ENCODE measurements at places on chromosomes 3 and 15.

GRCh38 chr15:29656636-29657475, 165.4 kb downstream of the TJP1 start:
- DNase-seq, result no peak

GRCh38 chr3:34140616-34141015, 342.2 kb downstream of the PDCD6IP start:
- DNase-seq, result no peak

- DNase-seq, result no peak
These were observed 149.8 kb downstream of the SQOR start for GRCh38 chr15:45784656-45785055.

- no peak for DNase-seq
These were observed 64.0 kb downstream of the PDE8A start for GRCh38 chr15:85045615-85046014.

DNA sequence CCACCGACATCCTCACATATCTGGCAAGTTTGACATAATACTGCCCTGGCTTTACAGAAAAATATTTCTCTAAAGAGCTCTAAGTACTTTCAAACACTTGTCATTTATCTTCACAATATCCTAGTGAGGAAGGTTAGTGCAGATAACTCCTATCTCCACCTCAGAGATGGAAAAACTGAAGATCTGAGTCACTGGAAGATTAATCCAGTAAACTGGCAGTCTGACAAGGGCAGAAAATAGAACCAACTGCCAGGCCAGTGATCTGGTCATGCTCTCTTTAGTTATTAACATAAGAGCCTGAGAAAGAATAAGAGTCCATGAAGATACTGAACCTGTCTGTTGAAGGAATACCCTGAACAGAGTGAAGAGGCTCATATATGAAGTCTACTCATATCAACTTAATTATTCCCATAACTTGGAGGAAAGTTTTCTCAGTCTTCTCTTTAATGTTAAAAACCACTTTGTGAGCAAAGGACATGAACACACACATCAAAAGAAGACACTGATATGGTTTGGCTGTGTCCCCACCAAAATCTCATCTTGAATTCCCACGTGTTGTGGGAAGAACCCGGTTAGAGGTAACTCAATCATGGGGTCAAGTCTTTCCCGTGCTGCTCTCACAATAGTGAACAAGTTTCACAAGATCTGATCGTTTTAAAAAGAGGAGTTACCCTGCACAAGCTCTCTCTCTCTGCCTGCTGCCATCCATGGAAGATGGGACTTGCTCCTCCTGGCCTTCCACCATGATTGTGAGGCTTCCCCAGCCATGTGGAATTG, 61.4 kb downstream of the GOLIM4 start:
- no peak for DNase-seq

DNA sequence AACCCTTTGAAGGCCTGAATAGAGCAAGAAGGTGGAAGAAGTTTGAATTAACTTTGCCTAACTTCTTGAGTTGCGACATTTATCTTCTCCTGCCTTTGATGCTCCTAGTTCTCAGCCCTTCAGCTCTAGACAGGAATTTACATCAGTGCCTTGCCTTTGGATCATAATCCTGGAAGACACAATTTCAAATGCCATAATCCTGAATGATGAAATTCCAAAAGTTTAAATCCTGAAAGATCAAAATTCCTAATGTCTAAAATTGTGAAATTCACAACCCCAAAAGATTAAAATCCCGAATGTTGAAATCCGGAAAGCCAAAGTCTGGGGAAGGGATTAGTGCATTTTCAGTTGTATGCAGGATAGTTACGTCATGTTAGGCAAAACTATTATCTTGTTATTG, 166.6 kb upstream of the PDZRN3 start:
- no peak for DNase-seq

DNA sequence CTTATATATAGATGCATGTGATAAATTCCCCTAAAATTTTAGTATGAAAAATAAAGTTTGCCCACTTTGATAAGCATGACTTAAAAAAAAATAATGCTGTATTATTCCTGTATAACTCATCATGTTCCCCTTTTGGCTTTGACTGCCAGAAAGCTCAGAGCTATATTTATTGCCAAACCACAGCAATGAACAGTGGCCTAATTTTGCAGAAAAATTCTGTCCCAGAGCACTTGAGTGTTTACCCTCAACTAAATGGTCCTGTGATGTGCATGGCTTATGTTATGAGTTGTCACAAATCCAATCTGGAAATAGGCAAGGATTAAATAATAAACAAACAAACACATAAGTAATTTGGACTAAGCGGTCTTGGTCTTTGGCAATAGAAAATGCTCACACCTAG, 276.7 kb downstream of the SLC9A9 start:
- DNase-seq, result no peak

DNA sequence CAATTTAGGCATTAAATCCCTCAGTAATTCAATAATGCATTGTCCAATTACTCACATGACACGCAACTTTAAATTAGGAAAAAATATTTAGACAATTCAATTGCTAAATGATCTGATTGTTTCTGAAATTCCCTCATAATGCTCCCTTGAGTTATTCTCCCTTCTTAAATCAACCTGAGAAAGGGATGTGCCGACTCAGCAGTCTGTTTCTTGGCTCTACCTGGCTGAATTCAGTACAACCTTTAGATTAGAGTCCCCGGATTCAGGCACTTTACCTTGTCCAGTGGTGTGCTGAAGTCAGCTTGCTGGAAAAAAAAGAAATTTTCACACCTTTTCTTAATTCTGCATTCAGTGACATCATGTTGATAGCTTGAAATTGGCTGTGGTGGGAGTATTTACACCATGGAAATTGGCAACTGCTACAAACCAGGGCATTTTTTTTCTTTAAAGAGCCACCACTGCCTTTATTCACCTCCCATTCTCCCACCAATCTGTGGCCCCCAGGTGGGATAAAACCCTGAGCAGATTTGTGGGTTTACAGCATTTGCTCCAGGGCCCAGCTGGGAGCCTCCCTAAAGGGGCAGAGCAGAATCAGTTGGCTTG, 20.9 kb upstream of the LOXL1 start:
- DNase-seq, result no peak

DNA sequence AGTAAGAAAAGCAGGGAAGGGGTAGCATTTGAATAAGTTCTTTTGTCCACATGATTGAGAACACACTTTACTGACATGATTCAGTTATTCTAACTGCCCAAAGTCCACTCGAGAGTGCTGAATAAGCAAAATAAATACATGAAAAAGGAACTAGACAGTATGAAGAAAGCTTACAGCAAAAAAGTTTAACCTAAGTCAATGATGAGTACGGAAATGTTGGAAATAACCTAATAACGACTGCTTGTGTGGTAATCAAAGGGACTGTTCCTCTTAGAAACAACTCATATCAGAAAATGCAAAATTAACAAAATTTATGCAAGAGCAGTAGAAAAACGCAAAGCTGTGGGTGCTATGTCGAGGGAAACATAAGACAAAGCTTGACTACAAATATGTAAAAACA, 36.6 kb downstream of the DMXL2 start:
- no peak for DNase-seq

DNA sequence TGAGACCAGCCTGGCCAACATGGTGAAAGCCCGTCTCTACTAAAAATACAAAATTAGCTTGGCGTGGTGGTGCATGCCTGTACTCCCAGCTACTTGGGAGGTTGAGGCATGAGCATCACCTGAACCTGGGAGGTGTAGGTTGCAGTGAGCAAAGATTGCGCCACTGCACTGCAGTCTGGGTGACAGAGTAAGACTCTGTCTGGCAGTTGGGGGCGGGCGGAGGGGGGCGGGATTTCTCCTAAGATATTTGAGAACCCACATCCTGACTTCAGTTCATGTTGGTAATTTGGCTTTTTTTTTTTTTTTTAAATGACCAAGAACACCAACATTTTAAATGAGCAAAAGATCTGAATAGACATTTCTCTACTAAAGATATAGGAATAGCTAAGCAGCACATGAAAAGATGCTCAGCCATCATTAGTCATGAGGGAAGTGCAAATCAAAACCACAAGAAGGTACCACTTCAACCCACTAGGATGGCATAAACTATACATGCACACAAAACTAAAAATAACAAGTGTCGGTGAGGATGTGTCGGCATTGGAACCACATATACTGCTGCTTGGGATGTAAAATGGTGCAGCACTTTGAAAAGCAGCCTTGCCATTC, 75.6 kb upstream of the LMOD3 start:
- DNase-seq, result peak; percentile 47

DNA sequence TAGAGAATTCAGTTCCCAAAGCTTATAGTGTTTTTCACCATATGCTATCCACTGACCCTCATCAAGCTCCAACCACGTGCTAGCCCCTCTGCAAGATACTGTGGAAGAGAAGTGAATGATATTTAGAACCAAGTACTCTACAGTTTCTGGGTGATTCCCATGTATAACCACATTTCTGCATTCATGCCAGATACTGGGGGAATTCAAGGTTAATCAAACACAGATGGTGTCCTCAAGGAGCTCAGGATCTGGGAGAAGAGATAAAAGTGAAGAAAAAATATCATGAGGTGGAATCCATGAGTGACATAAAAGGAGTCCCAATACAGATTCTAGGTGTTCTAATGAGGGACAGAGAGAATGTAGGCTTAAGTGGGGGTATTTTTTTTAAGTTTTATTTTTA, 195.8 kb downstream of the FHIT start:
- DNase-seq, result no peak

DNA sequence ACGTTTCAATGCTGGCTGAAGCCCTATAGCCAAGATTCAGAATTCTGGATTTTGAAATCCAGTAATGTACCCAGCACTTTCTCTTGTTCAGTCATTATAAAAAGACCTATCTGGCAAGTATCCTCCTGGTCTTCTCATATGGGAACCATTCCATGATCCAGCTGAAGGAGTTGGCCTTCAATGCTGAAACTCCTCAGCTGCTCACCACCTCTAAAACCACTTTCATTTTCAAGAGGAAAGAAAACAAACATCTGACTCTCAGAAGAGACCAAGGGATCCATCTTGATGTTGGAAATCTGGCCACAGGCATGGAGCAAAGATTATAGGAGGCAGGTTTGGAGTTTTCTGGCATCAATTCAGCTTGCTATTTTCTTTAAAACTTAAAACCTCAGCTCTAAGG, 235.4 kb downstream of the FMN1 start:
- no peak for DNase-seq

DNA sequence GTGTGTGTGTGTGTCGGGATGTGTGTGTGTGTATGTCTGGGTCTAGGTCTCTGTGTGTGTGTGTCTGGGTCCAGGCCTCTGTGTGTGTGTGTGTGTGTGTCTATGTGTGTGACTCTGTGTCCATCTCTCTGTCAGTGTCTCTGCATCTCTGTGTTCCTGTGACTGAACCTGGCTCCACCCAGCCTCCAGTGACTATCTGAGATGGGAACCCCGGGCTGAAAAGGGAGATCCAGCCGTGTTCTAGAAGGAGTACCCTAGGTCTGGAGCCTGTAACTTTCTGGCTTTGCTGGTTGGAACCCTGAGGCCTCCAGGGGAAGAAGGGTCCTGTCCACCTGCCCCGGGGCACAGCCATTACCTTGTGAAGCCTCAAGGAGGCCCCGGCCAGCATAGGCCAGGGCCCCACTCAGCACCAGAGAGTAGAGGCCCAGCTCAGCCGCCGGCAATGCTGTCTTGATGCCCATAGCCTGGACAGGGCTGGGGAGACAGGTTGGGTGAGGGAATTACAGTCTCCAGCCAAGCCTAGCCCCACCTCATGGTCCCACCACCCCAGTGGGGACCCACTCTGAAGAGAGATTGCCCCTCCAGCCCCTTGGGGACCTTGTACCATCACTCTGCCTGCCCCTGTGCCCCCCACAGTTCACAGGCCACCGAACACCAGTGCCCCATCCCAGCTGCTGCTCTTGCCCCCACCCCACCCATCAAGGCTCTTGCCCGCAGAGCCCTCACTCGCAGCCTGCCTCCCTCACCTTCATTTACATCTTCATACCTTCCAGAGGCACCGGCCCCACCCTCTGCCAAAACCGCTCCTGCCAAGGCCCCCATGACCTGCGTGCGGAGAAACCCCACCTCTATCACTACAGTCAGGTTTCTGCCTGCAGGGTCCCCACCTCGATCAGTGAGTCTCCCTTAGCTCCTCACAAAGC, 2.0 kb downstream of the HHATL start:
- DNase-seq, result no peak

- peak; percentile 23 for DNase-seq
These were observed 557 bp downstream of the DENND4A start for GRCh38 chr15:65791335-65792137.

DNA sequence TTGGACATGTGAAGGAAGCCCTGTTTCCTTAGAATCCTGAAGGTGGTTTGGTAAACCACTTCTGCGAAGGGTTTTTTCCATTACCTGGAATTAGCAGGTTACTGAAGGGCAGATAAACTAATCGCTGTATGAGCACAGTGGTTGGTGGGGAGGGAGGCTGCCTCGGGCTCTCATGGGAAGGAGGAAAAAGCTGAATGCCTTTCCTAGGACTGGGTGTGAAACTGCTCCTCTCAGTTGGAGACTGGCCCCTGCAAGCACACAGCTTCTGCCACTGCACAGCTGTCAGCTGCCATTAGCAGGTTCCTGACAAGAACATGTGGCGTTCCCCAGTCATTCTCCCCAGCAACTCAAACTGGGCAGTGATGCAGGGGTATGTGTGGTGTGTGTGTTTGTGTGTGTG, 376.3 kb downstream of the GAP43 start:
- no peak for DNase-seq

DNA sequence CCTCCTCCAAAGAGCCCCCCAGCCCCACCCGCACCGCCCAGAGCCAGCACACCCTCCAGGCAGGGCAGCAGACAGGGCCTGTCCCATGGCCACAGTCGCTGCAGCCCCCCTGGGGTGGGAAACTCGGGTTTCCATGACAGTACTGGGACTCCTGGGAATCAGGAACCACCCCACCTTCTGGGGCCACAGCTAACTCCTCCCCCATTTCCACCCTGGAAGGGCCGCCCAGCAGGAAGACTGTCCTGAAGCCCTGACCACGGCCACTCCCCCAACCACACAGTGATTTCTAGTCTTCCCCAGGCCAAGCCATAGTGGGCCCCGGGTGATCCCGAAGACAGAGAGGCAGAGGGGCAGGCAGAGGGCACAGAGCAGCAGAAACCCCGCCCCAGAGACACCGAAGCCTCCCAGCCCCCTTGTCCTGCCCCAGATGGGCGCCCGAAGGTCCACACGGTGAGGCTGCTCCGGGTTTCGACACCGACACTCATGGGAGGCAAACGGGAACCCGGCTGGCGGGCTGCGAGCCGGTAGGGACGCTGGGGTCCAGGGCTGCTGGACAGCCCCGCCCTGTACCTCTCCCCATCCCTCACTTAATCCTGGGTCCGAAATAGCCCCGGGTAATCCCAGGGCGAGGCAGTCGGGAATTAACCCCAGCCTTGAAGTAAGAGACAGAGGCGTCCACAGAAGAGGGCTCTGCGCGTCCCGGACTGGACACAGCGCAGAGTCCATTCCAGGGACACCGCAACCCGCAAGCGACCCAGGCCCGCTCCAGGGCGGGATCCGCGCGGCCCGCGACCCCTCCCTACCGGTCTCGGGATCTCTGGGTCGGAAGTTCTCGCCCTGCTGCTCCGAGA, 138.4 kb downstream of the NUP210 start:
- no peak for DNase-seq

DNA sequence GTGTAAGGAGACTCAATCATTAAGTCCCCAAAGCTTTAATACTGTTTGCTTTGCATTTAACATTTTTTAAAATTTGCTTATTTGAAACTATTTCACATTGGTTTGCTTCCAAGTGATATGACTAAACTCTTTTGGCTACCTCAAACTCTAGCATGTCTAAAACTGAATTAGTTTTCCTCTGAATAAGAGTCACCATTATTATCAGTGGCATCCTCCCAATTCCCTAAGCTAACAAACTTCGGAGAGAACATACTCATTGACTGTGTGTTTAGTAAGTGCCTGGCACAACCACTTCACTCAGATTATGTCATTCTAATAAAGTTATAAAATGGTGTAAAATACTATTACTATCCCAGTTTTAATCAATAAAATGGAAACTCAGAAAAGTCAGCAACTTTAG, 21.9 kb downstream of the ATOSA start:
- no peak for DNase-seq

GRCh38 chr15:64092864-64093626, 593 bp downstream of the CIAO2A start:
- no peak for DNase-seq

Data from stimulated activated CD4-positive, alpha-beta T cell treated with anti-CD3 and anti-CD28 coated beads, TNF-alpha, amount 100 ng/mL, for 4 hours (primary cell).